ENCODE measurements at places on chromosomes 12 and 14.
A peak's percentile ranks its signal among the peaks of the same experiment; 100 is the strongest.

GRCh38 chr12:1115484-1116231, 124.6 kb downstream of the ERC1 start:
- peak; percentile 63 for DNase-seq

DNA sequence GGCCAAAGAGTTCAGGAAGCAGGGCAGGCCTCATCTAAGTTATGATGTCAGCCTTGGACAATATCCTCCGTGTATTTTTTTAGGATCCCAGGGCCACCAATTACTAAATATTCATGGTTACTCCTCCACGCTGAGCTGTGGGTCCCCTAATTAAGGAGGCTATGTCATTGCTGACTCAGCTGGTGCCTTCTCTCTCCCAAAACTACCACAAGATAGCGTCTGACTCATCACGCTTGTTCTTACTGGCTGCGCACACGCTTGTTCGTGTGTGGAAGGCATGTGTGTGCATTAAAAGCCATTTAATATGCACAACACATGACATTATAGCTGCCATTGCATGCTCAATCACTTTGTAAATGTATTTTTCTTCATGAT, 78.3 kb downstream of the GSC start:
- DNase-seq = no peak

GRCh38 chr12:12837813-12838153, 24.6 kb downstream of the DDX47 start:
- no peak for DNase-seq

DNA sequence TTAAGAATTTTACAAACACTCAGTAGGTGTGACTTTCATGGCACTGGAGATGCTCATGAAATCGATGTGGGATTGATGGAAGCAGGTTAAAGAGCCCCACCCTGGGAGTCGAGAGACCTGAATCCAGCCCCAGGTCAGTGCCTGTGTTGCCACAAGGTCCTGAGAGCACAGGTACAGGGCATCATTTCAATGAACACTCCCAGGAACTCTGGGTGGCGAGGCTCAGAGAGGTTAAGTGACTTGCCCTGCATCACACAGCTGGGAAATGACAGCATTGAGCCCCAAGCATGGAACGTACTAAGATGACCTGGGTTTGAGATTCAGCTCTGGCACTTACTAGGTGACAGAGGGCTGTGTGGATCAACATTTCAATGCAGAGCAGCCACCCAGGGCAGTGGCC, 98.2 kb downstream of the CMKLR1 start:
- DNase-seq = no peak

DNA sequence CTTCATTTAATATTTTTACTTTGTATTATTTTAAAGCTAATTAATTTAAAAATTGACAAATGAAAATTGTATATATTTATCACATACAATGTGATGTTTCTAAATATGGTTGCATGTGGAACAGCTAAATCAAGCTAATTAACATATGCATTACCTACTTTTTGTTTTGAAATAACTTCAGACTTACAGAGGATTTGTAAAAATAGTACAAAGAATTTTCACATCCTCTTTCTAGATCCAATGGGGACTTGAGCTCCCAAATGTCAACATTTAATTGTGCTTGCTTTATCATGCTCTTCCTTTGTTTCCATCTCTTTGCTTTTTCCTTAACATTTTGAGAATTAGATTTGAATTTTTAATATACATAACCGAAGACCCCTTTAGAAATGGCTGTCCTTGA, 6.6 kb downstream of the DCD start:
- DNase-seq = no peak

DNA sequence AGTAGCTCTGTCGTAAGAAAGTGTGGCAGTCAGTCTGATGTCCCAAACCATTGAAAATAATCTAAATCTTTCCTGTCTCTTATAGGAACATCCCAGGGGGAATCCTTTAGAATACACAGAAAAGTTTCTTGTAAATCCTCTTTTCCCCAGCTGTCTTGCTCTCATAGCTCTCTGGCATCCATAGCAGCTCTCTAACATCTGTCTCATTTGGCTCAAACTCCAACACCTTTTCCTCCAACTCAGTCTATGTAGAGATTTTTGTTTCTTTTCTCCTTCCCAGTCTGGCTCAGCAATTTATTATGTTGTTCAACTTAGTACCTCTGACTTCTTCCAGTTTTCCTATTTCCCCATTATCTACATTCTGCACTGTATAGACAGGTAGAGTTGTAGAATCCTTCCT, 84.4 kb upstream of the NEDD1 start:
- DNase-seq = no peak

- DNase-seq = no peak
These were observed 147.9 kb downstream of the PPFIA2 start for GRCh38 chr12:81610955-81611889.

- DNase-seq = no peak
These were observed 173.2 kb upstream of the GRIP1 start for GRCh38 chr12:66852091-66852490.

DNA sequence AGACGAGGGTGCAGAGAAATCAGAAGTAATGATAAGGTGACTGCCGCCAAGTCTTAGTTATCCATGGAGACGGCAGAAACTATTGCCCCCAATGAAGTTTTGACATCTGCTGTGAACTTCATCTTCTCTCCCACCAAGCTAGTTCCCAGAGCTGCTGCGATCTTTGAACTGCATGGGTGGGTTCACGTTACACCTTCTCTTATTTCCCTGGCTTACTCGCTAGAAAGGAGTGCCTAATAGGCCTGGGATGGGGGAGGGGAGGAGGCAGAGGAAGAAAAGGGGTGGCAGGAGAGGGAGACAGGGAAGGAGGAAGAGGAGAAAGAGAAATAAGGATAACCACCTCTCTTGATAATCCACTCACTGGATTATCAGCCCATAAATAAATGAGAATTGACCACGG, 157.1 kb downstream of the NTF3 start:
- DNase-seq = no peak

DNA sequence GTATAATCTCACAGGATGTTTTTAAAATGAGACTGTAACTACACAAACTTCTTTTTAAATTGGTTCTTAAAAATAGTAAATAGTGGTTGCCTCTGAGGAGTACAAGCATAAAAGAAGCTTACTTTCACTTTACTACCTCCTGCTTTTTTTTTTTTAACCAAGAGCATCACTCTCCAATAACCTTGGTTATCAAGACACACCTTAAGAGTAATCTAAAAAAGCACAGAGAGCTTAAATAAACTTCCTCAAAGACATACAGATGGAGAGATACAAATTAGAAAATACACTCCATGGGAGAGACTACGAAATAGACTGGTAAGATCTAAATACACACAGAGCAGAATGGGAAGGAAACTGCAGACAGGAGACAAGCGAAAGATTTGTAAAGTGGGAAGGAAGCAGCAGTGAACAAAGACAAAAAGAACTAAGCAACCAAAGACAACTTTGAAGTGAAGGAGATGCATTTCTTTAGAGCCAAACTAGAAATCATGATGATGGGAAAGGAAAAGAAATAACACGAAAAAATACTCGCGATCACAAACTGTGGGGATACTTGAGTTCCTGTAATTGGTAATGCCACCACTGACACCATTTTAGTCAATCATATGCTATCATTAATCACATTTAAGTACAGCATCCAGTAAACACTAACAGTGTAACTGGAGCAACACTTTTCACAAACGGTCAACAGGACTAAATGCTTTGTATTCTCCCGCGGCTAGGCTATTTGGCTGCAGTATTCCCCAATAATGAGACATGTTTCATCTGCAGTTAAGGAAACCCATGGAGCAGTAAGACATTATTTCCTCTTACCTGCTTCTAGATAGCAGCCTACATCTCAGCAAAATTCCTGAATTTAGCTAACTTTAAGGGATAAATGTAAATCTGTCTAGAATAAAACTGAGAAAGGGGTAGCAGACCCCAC, 8.2 kb downstream of the SINHCAF start:
- DNase-seq = no peak

All from epithelial cell of prostate (primary cell).